ENCODE measurements at places on chromosomes 7 and 10.

GRCh38 chr7:134890246-134891240, 95.8 kb upstream of the AGBL3 start:
- peak; percentile 84 for DNase-seq

DNA sequence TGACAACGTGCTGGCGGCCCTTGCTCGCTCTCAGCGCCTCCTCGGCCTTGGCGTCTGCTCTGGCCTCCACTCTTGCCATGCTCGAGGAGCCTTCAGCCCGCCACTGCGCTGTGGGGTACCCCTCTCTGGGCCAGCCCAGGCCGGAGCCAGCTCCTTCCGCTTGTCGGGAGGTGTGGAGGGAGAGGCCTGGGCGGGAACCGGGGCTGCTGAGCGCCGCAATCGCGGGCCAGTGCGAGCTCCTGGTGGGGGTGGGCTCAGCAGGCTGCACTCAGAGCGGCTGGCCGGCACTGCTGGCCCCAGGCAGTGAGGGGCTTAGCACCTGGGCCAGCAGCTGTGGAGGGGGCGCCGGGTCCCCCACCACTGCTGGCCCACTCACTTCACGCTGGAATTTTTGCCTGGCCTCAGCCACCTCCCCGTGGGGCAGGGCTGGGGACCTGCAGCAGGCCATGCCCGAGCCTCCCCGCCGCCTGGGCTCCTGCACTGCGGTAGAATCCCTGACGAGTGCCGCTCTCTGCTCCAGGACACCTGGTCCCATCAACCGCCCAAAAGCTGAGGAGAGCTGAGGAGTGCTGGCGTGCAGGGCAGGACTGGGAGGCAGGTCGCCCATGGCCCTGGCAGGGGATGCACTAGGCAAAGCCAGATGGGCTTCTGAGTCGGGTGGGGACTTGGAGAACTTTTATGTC, 372.2 kb upstream of the NRG3 start:
- DNase-seq, result no peak

GRCh38 chr10:35659456-35659855, 17.4 kb upstream of the FZD8 start:
- DNase-seq, result no peak

- no peak for DNase-seq
Measured at GRCh38 chr10:86734207-86734988, 22.0 kb upstream of the BMPR1A start.

DNA sequence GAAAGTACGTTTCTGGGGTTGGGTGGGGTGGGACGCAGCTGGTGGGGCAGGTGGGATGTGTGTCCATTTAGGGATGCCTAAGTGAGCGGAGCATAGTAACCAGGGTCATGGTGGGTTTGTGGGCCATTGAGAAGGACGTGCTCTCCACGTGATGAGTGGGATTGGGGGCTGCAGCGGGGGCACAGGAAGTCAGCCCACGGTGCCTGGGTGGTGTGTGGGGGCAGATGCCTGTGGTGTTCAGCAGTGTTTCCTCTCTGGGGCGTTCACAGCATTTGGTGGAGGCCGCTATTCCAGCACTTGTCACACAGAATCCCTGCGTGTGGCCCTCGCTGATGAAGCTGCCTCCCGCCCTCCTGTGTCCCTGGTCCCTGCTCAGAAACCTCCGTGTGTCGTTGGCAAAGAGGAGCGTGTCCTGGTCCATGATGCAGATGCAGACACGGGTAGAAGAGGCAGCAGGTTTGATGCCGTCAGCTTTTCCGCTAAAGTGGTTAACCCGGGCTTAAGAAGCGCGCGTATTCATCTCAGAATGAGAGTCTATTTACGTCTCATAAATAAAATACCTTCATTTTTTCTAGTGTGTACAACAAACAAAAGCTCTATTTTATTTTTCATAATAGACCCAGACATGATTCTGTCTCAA, 274.2 kb downstream of the ADARB2 start:
- no peak for DNase-seq

DNA sequence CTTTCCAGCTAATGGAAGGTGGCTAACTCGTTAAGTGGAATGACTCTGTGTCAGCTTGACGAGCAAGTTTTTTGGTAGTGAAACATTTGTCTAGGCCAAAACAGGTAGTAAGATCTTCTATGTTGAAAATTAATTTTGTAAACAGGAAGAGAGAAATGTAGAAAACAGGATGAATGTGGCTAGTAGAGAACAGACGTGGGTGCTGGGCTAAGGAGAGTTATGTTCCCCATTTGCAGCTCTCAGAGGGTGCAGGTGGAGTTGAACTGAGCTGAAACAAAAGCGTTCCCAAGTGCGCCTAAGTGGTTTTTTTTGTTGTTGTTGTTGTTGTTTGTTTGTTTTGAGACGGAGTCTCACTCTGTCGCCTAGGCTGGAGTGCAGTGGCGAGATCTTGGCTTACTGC, 59.5 kb upstream of the SRPK2 start:
- no peak for DNase-seq

DNA sequence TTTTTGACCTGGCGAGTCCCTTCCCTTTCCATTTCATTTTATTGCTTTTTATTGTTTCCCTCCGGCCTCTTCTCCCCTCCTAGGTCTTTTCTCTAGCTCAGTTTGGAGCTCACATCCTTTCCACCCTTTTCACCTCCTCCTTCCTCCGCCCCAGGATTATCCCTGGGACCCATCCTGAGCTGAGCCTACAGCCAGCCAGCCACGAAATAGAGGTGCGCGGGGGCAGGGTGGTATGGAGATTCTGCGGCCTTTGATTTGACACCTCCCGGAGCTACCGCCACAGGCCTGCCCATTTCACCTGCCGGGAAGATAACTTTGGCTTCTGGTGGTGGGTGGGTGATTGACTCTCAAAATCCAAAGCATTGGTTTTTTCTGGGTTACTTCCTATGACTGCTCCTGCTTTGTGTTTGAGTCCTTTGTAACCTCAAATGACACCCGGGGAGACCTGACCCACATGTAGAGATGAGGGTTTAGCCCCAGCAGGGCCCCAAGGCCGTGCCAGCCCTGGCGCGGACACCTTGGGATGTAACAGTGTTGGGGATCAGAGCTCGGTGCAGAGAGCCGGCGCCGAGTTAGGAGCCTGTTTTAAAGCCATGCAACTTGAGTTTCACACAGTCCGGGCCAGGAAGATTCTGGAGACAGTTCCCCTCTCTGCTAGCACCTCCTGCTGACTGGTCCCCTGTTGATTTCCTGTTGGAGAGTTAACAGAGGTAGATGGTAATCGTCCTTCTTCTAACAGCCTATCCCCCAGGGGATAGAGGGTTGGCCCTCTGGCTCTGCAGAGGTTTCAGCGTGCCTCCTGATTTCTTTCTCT, 1.5 kb downstream of the DUSP5 start:
- DNase-seq, result peak; percentile 76

- DNase-seq, result no peak
Measured at GRCh38 chr7:99437946-99438572, 539 bp downstream of the PTCD1 start.

- DNase-seq, result no peak
Measured at GRCh38 chr7:73737491-73738219, 947 bp downstream of the ABHD11 start.

DNA sequence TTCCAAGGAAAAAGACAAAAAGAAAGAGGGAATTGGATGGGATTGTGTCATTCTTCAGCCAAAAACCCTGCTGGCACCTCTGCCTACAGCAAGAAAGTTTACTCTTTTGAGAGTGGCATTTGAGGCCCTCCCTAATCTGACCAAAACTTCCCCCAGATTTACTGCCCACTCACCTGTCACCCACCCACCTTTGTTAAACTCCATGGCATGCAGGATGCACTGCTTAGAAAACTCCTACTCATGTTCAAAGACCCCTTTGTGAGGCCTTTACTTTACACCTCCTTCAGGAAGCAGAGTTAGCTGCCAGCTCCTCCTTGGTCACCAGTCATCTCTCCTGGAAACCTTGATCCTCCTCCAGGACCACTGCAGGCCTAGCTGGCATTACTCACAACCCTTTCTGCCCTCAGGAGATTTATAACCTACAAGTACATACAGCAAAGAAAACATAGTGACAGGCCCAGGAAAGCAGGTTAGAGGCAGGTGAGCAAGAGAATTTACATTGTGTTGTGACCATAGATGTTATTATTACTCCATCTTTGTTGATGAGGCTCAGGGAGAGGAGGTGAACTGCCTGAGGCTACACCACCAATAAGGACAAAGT, 10.3 kb upstream of the PLAC9 start:
- DNase-seq, result no peak

DNA sequence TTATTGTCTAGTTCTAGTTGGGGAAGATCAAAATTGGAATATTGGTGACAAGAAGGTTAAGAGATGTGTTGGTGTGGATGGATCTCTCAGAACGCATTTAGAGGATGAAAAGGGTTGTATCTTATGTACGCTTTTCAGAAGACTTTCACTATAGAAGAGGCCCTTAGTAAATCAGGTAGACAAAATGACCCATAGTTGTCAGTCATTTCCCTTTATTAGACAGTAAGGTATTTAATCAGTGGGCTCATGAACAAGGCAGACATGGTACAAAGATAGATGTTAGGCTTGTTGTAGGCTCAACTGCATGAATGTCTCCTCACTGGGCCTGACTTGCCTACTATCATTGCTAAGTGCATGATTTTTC, 359.2 kb downstream of the PHF14 start:
- no peak for DNase-seq

DNA sequence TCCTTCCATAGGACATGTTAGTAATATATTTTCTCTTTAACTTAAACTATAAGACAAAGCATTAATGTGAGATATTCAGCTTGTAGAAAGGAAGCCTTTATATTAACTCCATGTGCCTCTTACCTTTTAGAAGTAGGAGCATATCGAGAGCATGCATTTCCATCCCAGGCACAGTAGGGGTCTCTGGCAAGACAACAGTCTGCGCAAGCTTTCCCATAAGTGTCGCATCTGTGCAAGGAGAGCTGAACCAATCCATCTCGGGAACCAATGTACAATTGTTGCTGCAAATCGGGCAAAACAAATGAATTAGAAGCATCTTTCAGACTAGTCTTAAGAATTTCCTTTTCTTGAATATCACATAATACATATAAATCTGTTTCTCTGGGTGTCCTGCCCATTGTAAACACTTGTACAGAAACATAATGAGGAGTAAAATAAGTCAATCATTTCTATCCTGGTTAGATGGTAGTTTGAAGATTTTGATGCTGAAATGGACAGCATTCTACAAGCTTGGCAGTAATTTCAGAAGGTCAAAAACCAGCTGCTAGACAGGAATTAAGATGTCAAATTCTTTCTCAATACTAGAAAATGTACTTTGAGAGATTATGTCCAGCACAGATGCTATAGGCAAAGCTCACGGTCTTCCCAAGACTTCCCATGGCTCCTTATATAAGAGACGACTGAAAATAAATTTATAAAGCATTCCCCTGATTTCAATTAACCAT, 171.8 kb downstream of the SEMA3D start:
- peak; percentile 29 for DNase-seq

- no peak for DNase-seq
Measured at GRCh38 chr10:89100680-89101079, 106.4 kb downstream of the CH25H start.

GRCh38 chr7:140966561-140967233, 42.0 kb upstream of the BRAF start:
- DNase-seq, result peak; percentile 81

- DNase-seq, result no peak
Measured at GRCh38 chr7:81333004-81333403, 414.2 kb upstream of the SEMA3C start.

DNA sequence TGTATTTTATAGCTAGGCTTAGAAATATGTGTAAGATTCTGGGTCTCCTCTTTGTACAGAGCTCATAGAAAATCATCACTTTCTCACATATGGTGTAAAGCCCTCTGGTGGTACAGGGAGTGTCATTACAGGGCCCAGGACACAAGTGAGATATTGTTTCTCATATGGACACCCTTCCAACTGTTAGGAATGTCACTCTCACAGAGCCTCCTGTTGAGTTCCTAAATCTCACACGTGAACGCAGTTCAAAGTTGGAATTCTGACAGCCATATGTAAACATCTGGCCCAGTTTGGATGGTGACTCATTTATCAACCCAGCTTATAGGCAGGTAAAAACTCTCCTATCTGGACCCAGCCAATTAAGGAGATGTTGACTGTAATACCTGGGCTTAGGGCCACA, 35.4 kb upstream of the ZNF107 start:
- DNase-seq, result peak; percentile 30

GRCh38 chr10:86721232-86721631, 35.2 kb upstream of the BMPR1A start:
- DNase-seq, result no peak

GRCh38 chr10:62842983-62843382, 26.8 kb upstream of the EGR2 start:
- no peak for DNase-seq

DNA sequence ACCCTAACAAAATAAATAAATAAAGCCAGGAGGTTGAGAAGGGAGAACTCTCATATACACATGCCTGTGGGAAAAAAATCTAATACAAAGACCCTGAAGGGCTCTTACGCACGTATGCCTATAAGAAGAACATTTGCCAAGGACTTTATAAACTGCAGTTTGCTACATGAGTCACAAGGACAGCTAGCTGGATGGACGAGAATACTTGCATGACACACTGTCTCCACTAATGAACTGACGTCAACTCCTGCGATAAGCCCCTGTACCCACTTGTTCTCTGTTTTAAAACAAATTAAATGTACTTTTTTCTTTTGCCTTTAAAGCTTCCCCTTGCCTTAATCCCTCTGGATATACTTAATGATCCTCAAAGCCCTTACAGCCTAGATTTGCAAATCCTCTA, 374.6 kb upstream of the GHITM start:
- DNase-seq, result no peak

- DNase-seq, result no peak
Measured at GRCh38 chr7:31102151-31102972, 50.3 kb downstream of the ADCYAP1R1 start.

DNA sequence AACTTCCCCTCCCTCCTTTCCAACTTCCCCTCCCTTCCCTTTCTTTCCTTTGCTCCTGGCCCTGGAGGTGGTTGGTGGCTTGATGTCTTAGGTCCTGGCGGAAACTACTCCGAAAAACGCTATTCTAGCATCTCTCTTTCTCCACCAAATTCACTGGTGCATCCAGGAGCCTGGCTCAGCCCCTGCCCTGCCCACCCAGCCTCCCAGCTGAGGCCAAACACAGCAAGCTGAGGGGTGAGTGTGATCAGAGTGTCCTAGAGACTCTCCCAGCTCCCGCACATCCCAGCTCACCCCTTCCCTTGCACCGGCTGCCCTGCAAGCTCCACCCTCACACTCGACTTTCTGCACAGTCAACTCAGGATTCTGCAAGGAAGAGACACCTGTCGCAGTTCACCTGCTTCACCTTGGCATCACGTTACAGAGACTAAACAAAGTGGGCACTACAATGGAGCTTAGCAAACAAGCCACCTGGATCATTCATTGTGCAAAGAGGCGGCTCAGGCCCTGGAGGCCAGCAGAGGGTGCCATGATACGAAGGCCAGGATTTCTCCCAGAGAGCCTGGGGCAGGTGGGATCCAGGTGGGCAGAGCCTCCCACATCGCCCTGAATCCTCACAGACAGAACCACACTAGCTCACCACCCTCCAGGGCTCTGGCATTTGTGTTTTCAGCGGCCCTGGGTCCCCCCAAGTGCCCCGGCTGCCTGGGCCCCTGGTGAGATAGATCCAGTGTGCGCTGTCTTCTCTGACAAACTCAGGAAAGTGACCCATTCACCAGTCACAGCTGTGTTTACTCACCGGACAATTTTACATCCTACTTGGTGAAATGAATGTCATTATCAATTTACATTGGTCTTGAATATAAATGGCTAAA, 169.6 kb downstream of the TCERG1L start:
- DNase-seq, result no peak

All from G401 (cell line).